Activated CD4-positive, alpha-beta memory T cell treated with anti-CD3 and anti-CD28 coated beads, Interleukin-2, amount 10 ng/mL, durations not matched to agents 7 days and 5 days (primary cell): ENCODE measurements at places on chromosomes 5 and 9. TPM values are rescaled to one million over a fixed set of nuclear protein-coding genes. Genes with fewer than 3 reads are reported as not detected.

- DNase-seq, result peak; percentile 52
Measured at GRCh38 chr9:137085920-137086530, 760 bp upstream of the MAN1B1 start.

GRCh38 chr5:60026161-60026560 lies 132.6 kb upstream of the PDE4D start:
- no peak for DNase-seq

GRCh38 chr9:24351258-24351657 lies 194.4 kb downstream of the IZUMO3 start:
- DNase-seq, result no peak

DNA sequence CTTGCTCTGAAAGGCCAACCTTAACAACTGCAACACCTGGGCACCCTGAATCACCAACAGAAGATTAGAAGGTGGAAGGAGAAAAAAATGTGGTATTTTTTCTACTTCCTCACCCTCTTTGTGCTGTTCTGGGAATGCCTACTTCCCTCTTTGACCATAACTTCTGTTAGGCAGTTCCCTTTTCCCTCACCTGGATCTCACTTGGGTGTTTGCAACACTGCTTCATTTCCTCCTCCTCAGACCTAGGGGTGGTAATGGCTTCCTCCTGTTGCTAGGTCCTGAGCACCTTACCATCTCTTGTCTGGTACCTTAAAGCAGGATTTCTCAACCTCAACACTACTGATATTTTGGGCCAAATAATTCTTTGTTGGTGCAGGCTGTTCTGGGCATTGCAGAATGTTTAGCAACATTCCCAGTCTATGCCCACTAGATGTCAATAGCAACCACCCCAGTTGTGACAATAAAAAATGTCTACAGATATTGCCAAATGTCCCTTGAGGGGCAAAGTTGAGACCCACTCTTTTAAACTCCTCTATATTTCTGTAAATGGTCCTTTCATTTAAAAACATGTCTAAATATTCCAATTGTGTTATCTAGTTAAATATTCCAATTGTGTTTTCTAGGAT lies 300.0 kb upstream of the VLDLR start:
- no peak for DNase-seq

DNA sequence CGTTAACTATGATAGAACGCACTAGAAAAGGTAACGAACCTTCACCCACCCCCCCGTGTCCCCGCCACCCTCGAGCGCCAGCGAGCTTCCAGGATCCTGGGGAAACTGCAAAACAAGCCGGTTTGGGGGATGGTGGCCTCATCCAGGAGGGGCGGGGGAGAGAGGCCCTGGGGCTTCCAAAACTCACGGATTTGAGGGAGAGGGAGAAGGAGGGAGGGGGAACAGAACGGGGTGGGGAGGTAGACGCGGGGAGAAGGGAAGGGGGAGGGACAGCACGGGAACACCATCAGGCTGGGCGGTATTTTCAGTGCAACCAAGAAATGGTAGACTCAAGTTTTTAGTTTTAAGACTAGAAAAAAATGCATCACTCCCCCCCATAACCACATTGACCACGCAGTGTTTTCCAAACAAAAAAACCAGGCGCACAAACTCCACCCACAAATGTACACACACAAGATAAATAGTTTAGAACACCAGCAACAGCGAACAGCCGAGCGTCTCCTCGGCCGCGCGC lies 1.4 kb downstream of the NRARP start:
- no peak for DNase-seq

GRCh38 chr9:128405077-128405779 lies 15.4 kb upstream of the CERCAM start:
- no peak for DNase-seq

DNA sequence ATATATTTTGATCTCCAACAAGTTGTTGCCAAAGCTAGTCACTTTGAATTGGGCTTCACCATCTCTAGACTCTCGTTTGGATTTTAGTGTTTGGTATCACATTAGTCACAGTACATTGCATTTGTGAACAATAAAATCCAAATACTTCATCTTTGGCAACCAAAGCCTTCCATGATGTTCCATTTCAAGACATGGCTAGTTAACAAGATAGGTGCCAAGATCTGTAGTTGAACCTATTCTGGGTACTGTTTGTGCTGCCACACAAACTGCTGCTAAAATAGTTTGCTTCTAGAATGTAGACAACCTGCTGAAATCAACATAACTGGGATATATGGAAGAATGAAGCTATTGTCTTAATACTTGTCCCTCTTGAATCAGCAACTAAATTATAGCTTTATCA lies 207.5 kb downstream of the LRRC70 start:
- DNase-seq, result no peak

DNA sequence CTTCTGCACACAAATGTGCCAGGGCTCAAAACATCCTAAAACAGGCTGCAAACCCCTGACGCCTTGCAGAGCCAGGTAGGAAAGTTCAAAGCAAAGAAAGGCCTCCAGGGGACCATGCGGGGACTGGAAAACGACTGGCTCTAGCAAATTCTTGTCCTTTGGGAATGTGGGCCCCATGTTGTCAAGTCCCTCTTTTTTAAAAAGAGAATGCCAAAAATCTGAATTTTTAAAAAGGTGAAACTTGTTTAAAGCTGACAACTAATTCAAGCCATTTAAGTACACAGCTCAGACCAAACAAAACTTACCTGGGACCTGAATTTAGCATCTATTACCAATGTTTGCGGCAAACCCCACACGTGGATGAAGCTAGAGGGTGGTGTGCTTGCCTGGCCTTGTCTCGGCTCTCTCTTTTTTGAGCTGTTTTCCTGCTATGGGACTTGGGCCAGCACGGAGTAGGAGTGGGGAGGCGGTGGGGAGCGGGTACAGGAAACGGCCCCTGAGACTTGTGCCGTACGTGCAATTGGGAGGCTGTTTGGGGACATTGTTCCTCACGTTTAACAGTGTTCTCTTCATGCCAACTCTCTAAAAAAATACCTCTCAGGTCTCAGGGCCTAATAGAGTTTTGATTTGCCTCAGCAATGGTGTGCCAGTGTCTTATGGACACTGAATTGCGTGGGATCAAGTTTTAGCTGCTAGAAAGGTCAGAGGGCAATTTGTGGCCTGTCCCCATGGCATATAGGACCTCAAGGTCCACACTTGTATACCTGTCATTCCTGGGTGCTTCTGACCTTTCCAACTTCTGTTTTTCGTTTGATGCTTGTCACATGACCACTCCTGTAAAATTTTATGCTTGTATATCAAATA lies 15.1 kb upstream of the PHF19 start:
- DNase-seq, result peak; percentile 40

GRCh38 chr5:59487772-59488729 lies 405.5 kb downstream of the PDE4D start:
- DNase-seq, result no peak

DNA sequence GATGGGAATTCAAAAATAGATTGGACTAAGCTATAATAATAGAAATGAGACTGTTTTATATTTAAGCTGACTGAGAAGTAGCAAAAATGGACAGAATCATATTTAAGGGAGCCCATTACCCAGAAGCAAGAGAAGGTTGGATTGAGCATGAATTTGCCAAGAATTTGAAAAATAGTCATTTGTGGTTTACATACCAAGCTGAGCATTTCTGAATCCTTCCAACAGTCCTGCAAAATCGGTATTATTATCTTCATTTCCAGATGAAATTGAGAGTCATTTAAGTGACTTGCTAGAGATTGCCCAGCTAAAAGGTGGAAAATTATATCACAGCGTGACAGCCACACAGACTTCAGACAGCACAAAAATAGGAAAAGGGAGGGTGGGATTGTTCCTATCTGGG lies 48.4 kb downstream of the TNFSF15 start:
- DNase-seq, result no peak

DNA sequence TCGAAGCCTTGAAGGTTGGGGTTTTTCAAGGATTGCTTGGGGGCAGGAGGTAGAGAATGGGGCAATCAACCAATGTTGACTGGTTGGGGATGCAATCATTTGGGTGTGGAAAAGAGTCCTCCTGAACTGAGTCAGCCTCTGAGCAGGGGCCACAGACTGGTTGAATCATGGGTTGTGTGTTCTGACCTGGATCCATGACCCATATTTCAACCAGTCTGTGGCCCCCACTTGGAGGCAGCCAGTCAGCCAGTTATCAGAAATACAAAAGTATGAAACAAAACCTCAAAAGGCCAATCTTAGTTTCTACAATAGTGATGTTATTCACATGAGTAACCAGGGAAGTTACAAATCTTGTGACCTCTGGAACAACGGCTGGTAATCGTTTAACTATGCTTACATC lies 81.4 kb upstream of the RANBP6 start:
- no peak for DNase-seq

DNA sequence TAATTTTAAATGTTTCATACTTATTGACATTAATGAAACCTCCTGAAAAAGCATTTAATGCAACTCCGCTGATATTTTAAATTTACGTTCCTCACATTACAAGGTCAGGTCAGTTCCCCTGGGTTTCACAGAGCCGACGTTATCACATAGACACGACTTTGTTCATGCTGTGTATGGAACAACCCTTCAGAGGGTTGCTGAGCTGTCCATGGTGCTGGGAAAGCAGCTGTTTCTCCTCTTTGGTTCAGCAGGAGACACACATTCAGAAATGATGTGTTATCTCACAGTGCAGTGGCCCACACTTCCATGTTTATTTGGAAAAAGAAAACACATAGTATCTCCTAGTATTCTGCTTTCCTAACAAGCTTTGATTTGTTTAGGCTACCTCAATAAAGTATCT lies 53.5 kb downstream of the PPP2R2B start:
- peak; percentile 27 for DNase-seq

GRCh38 chr9:71218774-71219173 lies 97.4 kb upstream of the TRPM3 start:
- no peak for DNase-seq

- no peak for DNase-seq
Measured at GRCh38 chr9:10007356-10007755, 605.4 kb downstream of the PTPRD start.

GRCh38 chr5:39080597-39081204 lies 6.5 kb upstream of the RICTOR start:
- peak; percentile 46 for DNase-seq

GRCh38 chr9:113669522-113670115 lies 206.1 kb downstream of the RGS3 start:
- no peak for DNase-seq

DNA sequence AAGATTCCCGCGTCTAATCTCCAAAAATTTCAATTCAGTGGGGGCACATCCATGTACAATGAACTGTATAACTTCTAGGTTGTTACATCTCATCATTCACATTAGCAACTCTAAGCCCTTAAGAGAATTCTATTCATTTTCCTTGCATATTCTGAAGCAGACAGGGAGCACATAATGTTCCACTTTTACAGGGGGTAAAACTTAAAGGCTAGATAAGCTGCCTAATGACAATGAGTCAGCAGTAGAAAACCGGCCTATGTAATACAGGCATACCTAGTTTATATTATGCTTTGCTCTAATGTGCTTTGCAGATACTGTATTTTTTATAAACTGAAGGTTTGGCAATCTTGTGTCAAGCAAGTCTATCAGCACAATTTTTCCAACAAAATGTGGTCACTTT lies 40.4 kb downstream of the PTAR1 start:
- DNase-seq, result no peak

DNA sequence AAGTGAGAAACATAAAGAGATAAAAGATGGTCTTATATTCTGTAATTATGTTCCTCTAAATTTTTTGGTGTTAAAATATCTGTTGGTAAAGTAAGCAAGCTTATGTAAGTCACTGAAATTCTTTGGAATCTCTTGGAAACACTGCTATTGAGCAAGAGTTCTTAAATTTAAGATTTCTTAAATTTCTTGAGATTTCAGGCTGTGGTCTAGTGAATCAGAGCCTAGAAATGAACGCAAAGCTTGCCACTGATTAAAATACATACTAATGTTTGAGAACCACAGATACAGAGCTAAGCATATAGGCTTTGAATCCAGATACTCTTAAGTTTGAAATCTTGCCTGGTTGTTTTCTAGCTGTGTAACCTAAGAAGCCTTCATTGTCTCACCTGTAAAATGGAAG lies 133.4 kb downstream of the TRPM3 start:
- no peak for DNase-seq

- no peak for DNase-seq
Measured at GRCh38 chr5:133331941-133332340, 280.1 kb downstream of the HSPA4 start.

- DNase-seq, result no peak
Measured at GRCh38 chr5:132215329-132215728, 12.3 kb downstream of the P4HA2 start.

ITGA2 gene
- 10.2 TPM for total RNA-seq

PCDHA6 gene
- not detected for total RNA-seq

C9orf50 gene
- total RNA-seq, result not detected

FRMPD1 gene
- not detected for total RNA-seq

SPINK7 gene
- total RNA-seq, result not detected

FOXD4L5 gene
- total RNA-seq, result 0.20 TPM

GPR151 gene
- total RNA-seq, result not detected
